ENCODE measurements at places on chromosomes 16 and 17.

DNA sequence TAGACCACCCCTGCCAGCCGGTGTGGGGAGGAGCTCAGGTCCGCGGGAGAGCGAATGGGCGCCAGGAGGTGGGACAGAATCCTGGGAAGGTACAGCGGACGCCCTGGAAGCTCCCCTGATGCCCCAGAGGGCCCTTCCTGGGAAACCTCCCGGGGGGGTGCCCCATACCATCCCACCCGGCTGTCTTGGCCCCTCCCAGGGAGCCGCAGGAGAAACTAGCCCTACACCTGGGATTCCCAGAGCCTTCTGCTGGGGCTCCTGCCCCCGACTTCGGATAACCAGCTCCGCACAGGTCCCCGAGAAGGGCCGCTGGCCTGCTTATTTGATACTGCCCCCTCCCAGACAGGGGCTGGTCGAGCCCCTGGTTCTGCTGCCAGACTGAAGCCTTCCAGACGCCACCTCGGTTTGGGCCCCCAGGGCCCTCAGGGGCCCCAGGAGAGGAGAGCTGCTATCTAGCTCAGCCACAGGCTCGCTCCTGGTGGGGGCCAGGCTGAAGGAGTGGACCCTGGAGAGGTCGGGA is 3.0 kb upstream of the CBX4 start:
- no peak for DNase-seq

DNA sequence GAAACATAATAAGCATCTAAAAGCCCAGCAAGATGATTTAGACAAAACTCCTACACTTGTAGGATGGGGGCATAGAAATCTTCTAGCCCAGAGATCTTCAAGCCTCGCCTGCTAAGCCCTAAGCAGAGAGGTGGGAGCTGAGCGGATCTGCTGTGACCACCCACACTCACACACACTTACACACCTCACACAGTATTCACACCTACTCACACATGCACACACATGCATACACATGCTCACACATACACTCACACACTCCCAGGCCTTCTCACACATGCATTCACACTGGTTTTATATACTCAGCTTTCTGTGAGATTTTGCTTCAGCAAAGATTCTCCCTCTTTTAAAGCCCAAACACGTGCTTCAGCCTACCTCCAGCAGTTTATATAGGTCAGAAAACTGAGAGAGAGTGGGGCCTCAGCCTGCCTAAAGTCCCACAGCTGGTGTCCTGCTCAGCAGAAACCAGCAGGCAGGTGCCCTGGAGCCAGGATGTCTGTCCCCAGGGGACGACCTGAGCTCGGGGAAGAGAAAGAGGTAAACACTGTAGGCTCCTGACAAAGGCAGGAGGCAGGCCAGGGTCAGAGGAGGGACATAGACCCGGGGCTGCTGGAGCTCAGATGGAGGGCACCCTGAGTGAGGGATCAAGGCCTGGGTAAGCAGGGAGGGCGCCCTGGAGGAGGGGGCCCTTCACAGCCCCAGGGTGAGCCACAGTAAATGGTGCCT is 12.0 kb upstream of the KRT19 start:
- no peak for DNase-seq

DNA sequence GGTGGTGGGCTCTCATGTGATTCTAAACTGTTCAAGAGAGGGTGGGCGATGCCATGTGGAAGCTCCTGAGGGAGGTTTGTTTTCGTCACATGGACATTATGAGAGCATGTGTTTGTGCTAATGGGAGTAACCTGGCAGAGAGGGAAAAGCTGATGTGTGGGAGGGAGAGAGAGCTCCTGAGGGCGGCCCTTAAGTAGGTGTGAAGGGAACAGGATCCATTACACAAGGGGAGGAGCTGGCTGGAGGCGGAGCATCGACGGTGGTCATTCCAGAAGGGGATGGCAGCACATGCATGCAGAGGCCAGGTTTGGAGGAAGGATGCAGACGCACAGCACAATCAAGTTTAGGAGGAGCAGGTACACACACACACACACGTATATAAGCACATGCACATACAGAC is 197.5 kb downstream of the RPTOR start:
- no peak for DNase-seq

- DNase-seq: no peak
Observed at GRCh38 chr17:82080048-82080788, 14.6 kb upstream of the DUS1L start.

DNA sequence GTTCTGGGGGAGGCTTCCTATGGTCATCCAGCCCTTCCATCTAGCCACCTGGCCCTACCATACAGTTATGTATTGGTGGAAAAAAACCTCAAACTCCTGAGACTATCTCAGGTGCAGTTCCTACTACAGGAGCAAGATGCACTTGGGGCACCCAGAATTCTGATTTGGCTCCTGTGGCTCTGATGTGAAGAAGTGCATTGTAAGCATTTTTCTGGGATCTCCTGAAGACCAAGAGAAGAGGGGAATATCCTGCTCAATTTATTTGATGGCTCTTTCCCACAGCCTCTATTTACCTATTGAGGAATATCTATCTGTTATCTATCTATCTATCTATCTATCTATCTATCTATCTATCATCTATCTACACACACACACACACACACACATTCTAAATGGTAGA is 1981.5 kb downstream of the TP53TG3F start:
- no peak for DNase-seq

DNA sequence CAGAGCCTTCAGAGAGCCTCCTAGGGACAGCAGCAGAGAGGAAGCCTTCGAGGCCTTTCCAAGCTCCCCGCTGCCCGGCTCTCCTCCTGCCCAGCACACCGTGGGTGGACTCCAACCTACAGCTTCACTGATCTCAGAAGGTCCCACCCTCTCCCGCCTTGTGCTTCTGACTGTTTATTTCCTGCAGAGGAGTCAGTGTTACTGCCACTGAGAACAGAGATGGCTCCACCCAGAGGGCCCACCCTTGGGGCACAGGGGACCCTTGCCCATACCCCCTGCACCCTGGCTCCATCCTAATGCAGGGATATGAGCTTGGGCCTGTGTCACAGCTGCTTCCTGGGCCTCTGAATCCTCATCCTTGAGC is 52.8 kb upstream of the TOB1 start:
- DNase-seq: no peak

- DNase-seq: no peak
Observed at GRCh38 chr16:75236232-75236631, 15.2 kb downstream of the BCAR1 start.

DNA sequence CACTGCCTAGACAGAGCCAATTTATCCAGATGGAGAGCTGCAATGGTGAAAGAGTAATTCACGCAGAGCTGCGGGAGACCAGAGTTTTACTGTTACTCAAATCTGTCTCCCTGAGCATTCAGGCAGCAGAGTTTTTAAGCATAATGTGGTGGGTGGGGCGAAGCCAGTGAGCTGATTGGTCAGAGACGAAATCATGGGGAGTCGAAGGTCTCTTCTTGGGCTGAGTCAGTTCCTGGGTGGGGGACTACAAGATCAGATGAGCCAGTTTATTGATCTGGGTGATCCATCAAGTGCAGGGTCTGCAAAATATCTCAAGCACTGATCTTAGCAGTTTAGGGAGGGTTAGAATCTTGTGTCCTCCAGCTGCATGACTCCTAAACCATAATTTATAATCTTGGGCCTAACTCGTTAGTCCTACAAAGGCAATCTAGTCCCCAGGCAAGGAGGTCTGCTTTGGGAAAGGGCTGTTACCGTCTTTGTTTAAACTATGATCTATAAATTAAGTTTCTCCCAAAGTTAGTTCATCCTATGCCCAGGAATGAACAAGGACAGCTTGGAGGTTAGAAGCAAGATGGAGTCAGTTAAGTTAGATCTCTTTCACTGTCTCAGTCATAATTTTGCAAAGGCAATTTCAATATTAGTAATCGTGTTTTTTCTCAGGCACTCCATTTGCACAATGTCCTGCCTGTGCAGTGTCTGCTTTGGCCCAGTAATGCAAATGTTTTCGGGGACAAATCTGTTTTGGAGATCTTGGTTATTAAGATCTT is 27.0 kb downstream of the PIGL start:
- DNase-seq: no peak

DNA sequence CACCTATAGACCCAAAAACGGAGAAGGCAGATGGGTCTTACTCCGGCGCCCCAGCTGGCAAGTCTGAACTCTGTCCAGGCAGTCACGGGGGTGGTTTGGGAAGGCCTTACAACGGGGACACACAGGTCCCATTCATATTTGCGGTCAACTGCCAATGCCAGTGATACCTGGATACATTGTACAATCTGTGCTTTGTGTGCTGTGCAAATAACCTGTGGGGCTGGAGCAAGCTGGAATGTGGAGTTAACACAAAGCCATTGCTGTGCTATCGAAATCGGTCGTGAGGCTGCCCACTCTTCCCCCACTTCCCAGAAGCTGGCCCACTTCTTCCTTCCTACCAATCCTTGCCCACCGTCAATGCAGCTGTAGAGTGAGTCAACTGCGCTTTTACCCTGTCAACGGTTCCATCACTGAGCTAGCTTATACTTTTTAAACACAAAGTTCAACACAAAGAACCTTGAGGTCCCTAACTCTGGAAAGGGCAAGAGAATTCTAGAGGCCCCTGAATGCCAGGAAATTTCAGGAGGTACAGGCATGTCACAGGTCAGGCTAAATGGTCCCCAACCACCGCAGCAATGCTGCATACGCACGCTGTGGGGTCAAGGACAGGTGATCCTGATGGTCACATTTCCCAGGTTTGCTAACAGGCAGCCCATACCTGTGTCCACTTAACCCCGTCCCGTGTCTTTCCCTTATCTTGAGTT is 122.8 kb downstream of the ZFHX3 start:
- DNase-seq: no peak

DNA sequence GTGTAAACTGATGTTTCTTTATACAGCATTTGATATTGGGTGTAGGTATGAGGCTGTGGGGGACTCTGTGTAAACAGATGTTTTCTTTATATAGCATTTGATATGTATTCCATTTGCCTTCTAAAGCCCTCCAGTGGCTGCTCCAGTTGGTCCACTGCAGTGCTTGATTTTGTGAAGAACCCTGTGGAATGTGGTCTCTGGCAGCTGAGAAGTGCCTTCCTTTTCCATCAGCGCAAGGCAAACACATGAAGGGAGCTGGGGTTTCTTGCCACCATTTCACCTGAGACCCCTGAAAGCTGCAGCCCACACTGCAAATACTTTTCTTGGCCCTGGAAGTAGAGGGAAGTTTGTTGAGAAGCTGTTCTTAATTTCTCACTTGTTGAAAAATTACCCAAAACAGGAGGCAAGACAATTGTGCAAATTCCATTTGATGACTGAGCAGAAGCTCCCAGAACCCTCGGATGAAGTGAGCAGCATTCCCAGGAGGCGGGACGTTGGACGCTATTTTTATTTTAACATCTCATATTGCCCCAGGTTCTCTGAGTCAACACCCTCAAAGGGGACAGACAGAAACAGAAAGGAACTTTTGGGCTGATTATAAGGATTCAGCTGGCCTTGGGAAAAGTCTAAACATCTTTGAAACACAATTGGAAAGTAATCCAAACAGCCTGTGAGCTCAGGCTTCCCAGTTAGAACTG is 158.5 kb upstream of the RPH3AL start:
- no peak for DNase-seq

DNA sequence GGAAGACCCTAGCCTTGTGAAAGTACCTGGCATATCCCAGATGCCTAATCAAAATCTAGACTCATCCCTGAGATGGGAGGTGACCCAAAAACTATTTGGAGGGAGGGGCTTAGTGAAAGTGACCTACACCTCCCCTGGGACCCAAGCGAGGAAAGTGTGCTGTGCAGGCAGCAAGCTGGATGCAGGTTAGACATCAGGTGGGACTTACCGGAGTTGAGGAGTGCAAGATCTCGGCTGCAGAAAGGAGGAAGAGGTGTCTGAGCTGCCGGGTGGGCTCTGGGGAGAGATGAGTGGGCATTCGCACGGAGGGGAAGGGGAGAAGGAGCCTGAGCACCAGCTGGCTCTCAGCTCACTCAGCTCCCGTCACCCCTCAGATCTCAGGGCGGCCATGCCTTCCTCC is 10.3 kb upstream of the SBK1 start:
- no peak for DNase-seq

- no peak for DNase-seq
Observed at GRCh38 chr17:50072130-50072529, 16.2 kb downstream of the ITGA3 start.

- DNase-seq: no peak
Observed at GRCh38 chr17:64022611-64023063, 2.2 kb upstream of the ICAM2 start.

- DNase-seq: no peak
Observed at GRCh38 chr16:3431779-3432219, 11.5 kb downstream of the ZNF597 start.

DNA sequence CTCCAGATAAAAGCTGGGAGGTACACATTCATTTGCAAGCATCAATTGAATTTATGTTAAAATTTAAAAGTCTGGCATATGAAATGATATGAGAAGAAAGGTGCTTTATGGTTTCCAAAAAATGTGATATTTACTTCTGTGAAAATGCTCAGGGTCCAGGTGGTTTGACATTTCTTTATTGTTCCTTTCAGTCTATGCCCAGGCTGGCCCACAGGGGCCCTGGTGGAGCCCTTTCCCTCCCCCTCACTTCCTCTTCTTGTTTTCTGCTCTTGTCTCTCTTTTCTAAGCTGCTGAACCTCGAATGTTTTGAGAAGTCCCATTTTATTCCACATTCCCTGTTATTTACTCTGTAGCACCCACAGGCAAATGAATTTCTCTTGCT is 127.8 kb downstream of the HS3ST3B1 start:
- no peak for DNase-seq

All from HEK293T (cell line).